ENCODE measurements at places on chromosomes 7 and 10.

DNA sequence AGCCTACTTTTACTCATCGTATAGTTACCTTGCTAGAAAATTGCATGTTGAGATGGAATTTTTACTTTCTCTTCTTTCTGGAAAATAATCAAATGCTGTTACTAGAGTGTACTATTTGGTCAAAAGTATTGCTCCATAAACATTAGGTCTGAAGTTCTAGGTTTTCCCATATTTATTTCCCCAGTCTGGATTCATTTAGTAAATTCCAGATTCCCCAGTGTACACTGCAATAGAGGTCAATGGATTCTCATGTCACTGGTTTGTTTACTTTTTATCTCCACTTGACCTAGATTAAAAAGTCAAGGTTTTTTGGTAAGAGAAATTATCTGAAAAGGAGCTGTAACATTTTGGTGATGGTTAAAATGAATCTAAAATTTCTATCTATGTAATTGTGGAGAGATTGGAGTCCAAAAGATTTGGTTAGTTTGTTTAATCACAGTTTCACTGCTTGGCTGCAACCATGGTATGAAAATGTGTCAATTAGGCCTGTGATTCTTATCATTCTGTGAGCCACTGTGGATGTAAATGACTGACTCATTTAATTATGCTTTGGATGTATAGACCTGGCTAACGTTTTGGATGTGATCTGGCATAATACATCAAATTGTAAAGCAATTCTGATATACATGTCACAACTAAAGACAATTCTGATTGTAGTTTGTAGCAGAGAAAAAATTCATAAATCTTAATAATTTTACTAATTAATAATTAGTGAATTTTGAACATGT, 32.7 kb upstream of the STEAP4 start:
- DNase-seq, result no peak

DNA sequence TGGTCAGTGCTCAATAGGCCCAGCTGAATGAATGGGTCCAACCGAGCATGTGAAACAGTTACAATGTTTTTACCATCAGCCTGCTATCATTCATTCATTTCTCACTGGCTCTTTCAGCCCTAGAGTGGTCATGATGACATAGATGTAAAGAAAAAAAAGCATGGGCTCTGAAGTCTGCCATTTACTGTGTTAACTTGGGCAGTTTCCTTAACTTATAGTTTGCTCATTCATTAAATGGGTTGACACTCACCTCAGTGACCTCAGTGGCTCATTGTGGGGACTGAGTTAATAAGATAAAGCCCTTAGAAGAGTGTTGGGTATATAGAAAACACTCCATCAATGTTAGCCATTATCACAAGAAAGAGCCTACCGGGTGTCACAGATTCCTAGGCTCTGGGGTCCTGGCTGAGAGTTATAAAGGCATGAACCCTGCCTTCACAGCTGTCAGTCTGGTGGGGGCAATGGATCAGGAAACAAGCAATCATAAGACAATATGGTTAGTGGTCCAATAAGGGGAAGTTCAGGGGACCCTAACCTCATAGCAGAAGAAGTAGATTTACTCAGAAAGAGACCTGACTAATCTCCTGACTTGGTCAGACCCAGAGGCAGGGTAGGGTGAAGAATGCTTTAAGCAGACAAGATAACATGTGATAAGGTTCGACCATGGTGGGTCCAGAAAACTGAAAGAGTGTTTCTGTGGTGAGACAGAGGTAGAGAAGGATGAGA, 29.7 kb upstream of the GPAM start:
- DNase-seq, result no peak

- DNase-seq, result no peak
These were observed 34.0 kb downstream of the ADAM22 start for GRCh38 chr7:87968021-87968420.

- no peak for DNase-seq
These were observed 1.0 kb downstream of the STX1A start for GRCh38 chr7:73718438-73718881.

DNA sequence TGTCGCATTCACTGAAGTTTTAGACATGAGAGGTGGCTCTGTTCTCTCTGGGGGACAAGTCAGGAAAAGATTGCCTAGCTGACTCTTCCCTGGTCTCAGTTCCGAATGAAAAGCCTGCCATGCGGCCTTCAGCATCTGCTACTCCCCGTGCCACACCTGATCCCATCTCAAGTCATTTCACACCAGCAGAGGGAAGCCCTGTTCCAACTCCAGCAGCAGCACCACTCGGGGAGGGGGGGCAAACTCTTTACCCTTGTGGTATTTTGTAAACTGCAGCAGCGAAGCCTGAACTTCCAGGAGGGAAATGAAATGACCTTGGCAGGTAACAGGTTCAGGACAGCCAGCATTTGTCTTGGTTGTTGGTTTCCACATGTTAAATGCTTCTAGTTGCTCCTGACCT, 13.8 kb downstream of the LRRC4 start:
- no peak for DNase-seq

GRCh38 chr10:11353006-11353896, 258.2 kb downstream of the USP6NL start:
- no peak for DNase-seq

GRCh38 chr7:97145068-97145467, 27.6 kb downstream of the SDHAF3 start:
- DNase-seq, result no peak

DNA sequence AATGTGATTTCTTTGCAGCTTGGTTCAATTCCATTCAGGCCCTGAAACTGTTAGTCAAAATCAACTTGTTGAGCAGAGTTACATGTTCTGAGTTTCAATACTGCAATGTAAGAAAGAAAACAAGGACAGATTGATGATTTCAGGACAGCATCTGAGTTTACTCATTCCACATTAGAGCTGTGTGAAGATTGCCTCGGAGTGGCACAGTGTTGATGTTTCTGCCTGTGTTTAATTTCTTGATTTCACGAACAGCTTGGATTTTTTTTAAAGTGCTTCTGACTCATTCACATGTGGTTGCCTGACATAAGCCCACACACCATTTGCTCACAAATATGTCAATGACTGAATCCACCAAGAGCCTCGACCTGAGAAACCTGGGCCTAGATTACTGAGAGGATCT, 101.2 kb upstream of the PARD3 start:
- no peak for DNase-seq

GRCh38 chr10:51896849-51897248, 197.5 kb upstream of the CSTF2T start:
- no peak for DNase-seq

- DNase-seq, result peak; percentile 62
These were observed 5.1 kb downstream of the TSPAN14 start for GRCh38 chr10:80459047-80459865.

DNA sequence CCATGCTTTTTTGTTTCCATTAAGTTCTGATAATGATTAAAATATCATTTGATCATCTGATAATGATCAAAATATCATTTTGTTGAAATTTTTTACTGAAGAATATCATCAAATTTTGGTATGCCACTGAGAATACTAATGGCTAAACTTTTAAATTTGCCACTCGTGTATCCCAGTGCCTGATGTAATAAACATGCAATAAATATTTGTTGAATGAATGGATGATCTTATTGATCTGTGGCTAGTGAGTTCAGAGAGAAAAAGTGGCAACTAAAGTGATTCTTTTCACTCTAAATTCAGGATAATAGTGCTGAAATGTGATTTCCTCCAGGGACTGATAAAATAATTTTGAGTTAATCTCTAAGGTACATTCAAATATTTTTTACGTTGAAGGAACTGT, 159.3 kb upstream of the WNT16 start:
- no peak for DNase-seq

GRCh38 chr7:30915005-30915601, 3.5 kb downstream of the AQP1 start:
- no peak for DNase-seq

DNA sequence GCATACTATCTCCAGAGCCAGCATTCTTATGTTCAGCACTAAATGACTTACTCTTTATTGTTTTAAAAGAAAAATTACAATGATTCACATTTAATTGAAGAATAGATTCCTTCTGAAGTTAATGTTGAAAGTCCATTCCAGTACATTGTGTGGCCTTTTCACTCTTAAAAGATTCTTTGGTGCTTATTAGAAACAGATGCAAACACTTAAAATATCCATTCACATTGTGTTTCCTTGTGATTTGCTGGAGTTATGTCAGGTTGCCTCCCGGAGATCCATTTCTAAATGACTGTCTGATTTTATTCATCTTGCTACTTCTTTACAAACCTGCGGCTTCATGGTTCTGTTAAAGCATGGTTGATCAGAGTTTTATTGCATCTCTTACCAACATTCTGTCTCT, 152.8 kb downstream of the FOXP2 start:
- DNase-seq, result no peak

GRCh38 chr10:50614444-50615137, 9.2 kb downstream of the SGMS1 start:
- no peak for DNase-seq

DNA sequence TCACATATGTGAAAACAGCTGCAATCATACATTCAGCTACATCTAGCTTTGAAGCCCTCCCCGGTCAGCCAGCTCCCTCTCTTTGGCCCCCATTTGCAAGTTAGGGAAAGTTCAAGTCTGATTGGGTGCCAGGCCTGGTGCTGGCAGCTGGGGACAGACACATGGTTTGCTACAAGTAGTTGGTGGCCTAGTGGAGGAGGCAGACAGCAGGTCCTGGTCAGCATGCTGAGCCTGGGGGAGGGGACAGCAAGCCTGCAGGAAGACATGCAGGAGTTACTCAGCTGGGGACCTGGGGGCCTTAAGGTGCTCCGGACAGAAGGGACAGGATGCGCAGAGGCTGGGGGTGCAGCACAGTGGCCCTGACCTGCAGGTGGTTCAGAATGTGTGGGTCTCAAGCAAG, 956.9 kb upstream of the ZNF722 start:
- DNase-seq, result no peak

DNA sequence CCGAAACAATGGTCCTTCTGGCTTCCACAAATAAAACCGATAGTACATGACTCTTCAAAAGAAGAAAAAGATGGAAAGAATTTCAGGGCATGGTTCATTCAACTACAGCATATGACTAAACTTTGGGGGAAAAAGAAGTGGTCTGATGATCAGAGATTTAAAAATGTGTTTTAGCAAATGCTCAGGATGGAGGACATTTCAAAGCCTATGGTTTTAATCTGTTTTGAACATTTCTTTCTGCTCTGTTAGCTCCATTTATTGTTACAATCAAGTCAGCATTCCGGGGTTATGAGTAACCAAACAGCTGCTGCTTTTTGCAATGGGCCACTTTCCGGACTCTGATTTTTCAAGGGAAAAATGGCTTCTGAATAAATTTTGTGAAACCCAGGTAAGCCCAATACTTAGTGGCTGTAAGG, 142.4 kb downstream of the CUBN start:
- DNase-seq, result no peak

GRCh38 chr7:116902867-116903266, 40.5 kb downstream of the CAPZA2 start:
- no peak for DNase-seq

DNA sequence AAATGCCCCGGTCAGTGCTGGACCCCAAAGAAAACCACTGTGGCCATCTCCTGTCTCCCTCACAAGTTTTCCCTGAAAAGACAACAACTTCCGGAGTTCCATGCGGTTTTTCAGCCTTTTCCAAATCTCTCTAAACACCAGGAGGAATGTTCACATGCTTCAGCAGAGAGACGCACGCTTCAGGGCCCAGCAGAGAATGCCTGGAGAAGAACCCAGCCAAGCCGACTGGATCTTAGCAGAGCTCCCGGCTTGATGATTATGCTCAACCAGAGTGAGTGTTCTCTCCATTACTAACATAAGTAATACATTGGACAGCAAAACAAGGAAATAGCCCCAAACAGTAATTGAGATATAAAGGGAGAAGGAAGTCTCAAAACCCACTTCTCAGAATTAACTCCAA, 17.9 kb downstream of the PRKCQ start:
- DNase-seq, result no peak

DNA sequence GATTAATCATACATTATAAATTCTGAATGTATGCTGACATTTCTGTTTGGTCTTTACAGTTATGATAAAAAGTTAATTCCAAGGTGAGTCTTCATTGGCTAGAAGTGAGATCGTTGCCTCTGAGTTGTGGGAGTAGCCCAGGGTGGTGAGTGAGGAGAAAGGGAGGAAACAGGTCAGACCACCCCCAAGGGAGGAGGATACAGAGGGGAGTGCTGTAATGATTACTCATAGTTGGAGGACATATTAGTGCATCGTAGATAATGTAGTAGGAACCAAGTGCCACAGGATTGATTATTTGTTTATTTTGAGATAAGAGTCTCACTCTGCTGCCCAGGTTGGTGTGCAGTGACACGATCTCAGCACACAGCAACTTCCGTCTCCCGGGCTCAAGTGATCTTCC, 672.2 kb downstream of the INHBA start:
- no peak for DNase-seq

DNA sequence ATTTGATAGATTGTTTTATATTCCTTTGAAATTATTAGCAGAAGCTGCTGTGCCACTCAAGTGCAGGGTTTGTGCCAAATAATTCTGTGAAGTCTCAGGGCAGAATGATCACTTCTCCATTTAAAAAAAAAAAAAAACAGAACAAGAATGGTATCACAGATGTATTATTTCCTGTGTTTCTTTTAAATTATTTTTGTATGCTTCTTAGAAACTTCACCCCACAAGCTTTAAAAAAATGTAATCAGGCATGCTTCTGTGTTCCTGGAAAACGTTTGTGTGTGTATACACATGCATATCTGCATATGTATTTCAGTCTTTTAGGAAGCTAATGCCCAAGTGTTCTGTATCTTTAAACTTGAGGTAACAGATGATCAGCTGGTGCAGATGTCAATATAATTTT, 6.3 kb upstream of the CD36 start:
- DNase-seq, result no peak

DNA sequence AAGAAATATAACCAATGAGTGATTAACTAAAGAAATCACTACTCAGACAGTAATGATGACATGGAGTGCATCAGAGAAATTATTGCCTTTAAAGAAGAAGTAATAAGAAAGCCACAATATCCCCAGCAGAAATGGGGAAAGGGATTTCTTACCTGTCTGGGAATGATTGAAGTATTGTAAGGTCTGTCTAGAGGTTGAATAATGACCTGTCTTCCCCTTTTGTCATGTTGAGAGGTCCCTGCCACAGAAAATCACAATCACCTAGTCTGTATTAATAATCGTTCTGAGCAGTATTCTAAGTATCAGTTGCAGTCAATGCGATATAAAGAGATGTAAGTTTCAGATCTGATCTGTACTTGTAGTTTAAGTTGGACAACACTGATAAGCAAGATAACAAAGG, 349.1 kb upstream of the TPK1 start:
- DNase-seq, result no peak

- no peak for DNase-seq
These were observed 160.6 kb downstream of the NSUN6 start for GRCh38 chr10:18490755-18491154.

GRCh38 chr7:99619571-99620130, 2.9 kb downstream of the ZSCAN25 start:
- no peak for DNase-seq

DNA sequence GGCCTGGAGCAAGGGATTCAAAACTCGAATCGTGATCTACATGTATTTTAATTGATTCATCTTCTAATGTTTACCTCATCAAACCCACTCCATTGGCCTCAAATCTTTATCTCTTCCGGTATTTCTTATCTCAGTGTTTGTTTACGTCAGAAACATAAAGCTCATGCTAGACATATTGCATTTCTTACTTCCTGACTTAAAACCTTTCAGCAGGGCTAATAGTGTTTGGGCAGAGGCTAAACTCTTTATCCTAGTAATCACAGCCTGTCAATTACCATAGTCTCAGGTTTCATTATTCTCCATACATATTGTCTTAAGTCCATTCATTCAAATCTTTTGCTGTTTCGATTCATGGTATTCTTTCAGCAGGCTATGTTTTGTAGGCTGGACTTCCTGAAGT, 81.3 kb upstream of the AGR3 start:
- no peak for DNase-seq

GRCh38 chr10:75205908-75206307, 4.7 kb upstream of the VDAC2 start:
- no peak for DNase-seq

Data from activated T-helper 2 cell treated with anti-CD3 and anti-CD28 coated beads, Interferon-gamma antibody, Interleukin-2, Interleukin-4, amounts not matched to agents 10 μg/mL and 5 μg/mL and 100 μg/mL, durations not matched to agents 14 hours and 24 hours and 36 hours (primary cell).